GM23338 (cell line): ENCODE measurements at places on chromosomes 3 and 15. TPM values are rescaled to one million over a fixed set of nuclear protein-coding genes. Genes with fewer than 3 reads are reported as not detected.

DNA sequence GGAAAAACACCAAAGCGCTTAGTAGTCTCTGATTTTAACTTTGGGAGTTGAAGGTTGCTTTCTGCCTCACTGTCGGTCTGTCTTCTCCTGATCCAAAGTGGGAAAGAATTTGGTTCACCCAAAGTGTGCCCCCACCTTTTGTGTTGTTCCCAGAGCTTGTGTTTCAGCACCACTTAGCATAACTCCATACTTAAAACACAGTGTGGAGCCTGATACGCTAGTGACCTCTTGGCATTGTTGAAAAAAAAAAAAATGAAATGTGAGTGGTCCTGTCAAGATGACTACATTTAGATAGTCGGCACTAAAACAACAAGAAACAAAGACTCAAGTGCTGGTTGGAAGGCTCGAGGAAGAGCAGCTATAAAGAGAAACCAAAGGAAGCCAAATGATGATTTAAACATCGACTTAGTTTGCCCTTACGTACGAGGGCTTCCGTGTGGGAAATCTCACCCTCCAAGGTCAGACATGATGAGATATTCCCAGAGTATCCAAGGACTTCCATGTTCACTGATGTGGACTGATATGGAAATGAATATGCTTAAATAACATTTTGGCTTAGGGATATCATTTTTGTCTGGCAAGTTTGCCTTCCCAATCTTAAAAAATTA, 178.8 kb downstream of the MEIS2 start:
- DNase-seq = no peak

- no peak for DNase-seq
These were observed 125.4 kb downstream of the MEGF11 start for GRCh38 chr15:66128116-66128680.

The DHFR2 gene
- 1.3 and 1.6 TPM in 2 replicates for total RNA-seq

GRCh38 chr15:81752546-81752942, 293.3 kb downstream of the MEX3B start:
- no peak for DNase-seq

The CTXND1 gene
- not detected in 2 replicates for total RNA-seq

The CSNK1G1 gene
- 13.4 and 14.1 TPM in 2 replicates for total RNA-seq

DNA sequence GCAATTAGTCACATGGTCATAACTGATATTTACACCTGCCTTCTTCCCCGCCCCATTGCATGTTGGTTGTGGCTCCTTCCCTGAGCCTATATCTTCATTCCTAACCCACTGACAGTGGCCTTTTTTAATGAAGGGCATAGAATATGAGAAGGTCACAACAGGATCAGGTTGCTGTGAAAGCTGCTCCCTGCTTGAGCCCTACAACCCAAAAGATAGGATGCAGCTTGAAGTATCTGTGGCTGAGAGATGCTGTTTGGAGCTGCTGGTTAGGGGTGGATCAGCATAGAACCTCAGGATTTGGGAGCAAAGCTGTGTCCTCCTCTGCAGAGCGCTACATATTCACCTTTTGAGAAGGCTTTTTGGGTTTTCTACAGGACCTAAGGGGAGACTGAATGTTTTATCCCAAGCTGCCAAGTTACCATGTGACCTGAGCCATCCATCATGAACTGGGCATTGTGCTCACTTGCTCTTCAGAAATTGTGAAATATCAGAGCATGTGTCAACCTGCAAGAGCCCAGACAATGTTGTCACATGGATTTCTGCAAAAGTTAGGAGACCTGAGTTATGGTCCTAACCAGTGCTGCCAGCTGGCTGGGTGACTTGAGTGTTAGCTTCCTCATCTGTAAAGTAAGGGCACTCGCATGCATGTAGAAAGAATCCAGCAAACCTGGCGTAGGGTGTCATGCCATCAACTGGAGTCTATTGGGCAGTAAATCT, 49.8 kb upstream of the ARL8B start:
- DNase-seq = no peak
